ENCODE measurements at places on chromosomes 4 and X. TPM values are rescaled to one million over a fixed set of nuclear protein-coding genes. Genes with fewer than 3 reads are reported as not detected.

GRCh38 chrX:104833401-104833800 lies 267.4 kb downstream of the IL1RAPL2 start:
- no peak for DNase-seq

DNA sequence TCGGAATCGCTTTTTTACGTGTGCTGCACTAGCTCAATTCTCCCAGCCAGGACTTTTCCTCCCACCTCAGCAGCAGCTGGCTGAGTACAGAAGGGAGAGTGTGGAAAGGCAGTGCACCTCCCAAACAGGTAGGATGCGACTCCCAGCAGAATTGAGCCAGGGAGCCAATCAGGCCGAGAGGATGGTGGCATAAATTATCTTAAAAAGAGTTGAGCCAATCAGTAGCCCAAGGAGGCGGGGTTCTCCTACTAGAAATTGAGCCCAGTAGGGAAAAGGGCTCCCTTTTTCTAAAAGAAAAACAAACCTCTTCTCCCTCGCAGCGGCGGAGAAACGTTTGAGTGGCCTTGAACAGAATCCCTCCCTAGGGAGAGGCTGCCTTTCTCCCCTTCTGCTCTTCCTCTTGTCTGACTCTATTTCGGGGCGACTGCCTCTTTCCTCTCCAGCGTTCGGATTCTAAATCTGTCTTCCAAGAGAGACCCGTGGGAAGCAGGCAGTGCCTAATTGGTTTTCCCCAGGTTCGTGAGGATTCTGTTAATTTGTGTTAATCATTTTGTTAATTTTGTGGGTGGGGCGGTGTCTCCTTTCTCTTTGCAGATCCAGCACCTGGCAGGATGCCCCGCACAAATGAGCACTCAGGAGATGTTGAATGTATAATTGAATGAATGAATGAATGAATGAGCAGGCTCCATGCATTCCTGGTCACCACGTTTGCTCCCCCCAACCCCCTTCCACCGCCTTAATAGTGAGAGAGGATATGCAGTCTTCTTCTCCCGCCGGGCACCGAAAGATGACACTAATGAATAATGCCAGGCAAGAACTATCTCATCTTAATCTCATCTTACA lies at the start of gene GABRG1:
TSS of gene GABRG1 (minus strand) at position 142 of the 843 bp plus-strand sequence. CDS start at position 1, 141 bp downstream.
- peak; percentile 11 for DNase-seq

- no peak for DNase-seq
Observed at GRCh38 chr4:142840516-142841123, 5.5 kb downstream of the INPP4B start.

GRCh38 chrX:11968991-11969390 lies 169.3 kb upstream of the FRMPD4 start:
- no peak for DNase-seq

KIT gene
- total RNA-seq = 7.6 TPM

FAM47A gene
- not detected for total RNA-seq

KLHL13 gene
- total RNA-seq = 5.8 TPM

CDKL2 gene
- total RNA-seq = 0.28 TPM

SCML2 gene
- 13.5 TPM for total RNA-seq

Measured in H7 (cell line).